NCI-H69 (cell line): ENCODE measurements at places on chromosomes 3 and 15.

GRCh38 chr3:178778589-178778988 lies 242.4 kb downstream of the KCNMB2 start:
- peak; percentile 97 for DNase-seq

GRCh38 chr3:3177861-3178497 lies 1.5 kb downstream of the CRBN start:
- no peak for DNase-seq

DNA sequence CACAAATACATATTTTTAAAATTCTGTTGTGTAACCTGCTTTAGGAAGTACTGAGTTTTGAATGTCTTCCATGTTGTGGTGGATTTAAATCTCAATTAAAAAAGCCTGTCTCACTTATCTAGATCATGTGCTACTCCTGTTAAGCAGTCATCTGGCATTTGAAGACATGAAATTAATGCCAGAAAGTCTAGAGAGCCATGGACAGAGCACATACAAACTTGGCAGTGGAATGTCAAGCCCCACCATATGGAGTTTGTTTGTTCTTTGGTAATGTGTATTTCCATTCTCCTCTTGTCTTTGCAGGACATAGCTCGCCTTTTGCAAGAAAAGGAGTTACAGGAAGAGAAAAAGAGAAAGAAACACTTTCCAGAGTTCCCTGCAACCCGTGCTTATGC lies 39.3 kb upstream of the UTS2B start:
- peak; percentile 62 for DNase-seq

DNA sequence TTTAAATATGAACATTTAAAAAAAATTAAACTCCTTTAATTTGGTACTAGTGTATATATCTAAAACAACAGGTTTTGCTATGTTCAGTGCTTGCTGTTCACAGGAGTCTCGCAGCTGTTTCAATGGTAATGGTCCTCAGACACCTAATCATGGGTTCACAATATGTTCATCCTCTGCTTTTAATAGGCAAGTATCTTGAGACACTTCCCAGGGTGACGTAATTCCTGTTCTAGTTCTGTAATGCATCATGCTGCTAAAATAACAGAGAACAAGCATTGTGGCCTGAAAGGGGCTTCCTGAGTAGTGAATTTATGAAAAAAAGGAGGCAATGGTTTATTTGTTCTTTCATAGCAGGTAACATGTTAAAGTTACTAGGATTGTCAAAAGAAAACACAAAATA lies 625.2 kb upstream of the GBE1 start:
- DNase-seq = peak; percentile 35

- peak; percentile 16 for DNase-seq
Observed at GRCh38 chr3:181912384-181912783, 200.7 kb downstream of the SOX2 start.

DNA sequence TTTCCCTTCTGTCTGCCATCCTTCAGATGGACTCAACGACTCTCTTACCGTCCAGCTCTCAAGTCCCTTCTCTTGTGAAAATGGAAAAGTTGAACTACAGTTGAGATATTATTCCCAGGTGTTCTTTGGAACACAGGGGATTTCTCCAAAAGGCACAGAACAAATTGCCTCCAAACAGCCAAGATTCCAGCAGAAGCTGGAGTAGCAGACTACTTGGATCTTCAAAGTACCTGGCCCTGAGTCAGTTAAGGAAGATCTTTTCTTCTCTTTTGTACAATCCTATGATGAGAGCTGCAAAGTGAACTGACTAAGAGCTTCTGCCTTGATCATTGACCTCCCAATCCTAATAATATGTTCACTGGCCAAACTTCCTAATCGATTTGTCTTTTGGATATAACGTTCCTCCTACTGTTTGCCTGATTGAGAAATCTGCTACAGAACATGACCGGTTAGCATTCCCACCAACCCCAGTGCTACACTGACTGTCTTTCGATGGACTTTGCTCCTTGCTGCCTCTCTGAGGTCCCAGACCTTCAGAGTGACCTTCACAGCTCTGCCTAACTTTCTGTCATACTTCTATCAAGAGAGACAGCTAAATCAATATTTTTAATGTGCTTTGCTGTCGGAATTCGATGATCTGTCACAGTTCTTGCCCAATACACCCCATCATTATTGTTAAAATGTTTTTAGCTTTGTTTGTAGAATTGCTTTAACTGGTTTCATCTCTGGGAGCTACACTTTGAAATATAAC lies 21.9 kb downstream of the PAQR9 start:
- no peak for DNase-seq

DNA sequence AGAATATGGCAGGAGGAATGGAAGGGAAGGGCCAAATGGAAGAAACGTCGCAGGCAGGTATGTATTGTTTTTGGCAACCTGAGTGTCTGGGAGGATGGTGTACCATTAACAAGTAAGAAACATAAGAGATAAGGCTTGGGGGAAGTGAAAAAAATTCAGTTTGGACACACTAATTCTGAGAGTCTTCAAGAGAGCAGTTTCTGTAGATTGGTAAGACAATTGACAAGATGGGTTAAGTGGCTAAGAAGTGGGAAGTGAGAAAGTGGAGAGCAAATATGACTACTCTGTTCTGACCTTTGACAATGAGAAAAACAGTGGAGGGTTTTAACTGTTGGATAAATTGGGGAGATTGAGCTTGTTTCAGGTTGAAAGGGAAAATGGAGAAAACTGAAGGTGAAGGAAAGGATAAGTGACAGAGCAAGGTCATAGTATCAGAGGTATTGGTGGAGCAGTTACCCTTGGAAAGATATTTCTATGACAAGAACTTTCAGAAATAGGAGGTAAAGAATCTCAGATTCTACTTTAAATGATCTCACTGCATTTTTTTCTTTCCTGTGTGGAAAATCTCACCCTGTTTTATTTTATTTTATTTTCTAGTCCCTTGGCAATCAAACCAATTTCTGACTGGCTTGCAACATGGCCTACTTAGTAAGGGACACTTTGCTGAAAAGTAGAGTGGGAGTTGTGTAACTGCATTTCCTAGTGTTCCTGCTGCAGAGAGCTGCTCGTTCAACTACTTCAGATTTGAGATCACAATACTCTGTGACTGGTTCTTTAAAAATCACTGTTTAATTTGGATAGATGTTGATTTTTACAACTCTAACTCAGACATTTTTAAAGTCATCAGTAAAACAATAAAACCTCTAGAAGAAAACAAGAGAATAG lies 23.1 kb upstream of the GABPB1 start:
- no peak for DNase-seq
